ENCODE measurements at places on chromosomes 2 and 18.

DNA sequence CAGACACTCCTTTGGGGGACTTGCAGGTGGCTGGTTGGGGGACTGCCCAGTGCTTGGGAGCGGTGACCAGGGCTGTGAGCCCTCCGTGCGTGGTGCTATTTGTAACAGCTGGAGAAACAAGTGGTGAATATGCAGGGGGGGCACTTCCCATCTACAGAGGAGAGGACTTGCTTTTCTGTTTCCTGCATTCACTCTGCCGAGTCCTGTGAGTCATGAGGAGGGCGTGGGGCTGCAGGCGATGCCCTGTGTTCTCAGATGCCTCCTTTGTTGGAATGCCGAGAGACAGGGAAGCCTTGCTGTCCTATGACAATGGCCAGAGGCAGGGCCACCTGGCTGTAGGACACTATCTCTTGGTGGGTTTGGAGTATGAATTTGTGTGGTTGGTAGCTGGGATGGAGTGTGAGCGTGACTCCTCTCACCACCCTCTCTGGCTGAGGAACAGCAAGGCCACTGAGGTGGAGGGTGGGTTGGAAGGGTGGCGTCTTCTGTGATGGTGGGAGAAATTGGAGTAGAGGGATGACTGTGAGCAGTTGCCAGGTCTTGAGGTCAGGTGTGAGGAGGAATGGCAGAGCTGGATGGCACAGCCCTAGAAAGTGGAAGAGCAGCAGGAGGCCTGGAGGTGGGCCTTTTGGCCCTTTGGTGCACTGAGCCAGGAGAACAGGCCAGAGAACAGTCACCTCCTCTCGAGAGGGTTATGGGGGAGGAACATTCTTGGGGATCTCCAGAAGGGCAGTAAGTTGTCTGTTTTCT, 24.3 kb downstream of the FHOD3 start:
- DNase-seq: no peak

GRCh38 chr2:56179931-56180330, 3.9 kb upstream of the CCDC85A start:
- no peak for DNase-seq

DNA sequence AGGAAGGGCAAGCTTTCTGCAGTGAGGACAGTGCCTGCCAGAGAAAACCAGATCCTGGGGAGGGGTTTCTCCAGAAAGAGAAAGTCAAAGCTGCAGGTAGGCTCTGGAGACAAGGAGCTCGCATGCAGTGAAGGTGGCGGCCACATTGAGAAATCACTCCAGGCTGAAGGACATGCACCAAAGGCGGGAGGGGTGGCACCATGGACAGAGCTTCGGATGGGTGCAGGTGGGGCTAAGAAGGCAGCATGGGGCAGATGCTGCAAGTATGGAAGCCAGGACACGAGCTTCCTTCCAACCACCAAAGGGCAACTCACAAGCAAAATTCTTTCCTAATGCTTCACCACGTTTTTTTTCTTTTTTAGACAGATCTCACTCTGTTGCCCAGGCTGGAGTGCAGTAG, 104.4 kb upstream of the SLC35G4 start:
- DNase-seq: no peak

DNA sequence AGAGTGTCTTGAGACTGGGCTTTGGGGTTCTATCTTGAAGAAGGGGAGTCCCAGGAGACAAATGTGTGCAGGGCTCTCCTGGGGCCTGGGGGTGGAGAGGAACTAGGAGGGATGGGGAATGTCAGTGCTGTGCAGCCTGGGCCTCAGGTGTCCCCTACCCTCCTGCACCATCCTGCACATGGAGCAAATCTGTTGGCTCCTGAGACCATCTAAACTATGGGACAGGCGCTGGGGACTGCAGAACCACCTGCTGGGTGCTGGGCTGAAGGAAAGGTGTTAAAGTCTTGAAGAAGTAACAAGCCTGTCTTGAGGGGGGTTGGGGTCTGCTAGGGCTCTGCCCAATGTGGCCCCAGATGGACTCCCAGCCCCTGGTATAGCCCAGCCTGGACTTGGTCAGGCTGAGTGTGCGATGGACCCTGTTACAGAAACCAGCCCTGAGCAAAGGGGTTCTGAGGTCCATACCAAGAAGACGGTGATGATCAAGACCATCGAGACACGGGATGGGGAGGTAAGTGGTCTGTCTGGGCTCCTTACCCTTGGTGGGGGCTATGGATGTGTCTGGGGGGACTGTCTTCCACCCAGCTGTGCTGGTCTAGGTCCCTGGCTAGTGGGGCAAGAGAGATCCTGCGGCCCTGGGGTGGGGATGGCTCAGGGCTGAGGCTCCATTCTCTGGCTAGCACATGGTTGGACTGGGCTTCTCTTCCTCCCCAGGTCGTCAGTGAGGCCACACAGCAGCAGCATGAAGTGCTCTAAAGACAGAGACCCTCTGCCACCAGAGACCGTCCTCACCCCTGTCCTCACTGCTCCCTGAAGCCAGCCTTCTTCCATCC, 7.3 kb downstream of the DES start:
- DNase-seq: no peak

- DNase-seq: no peak
Measured at GRCh38 chr2:122062506-122062905, 307.1 kb downstream of the TSN start.

Data from Right ventricle myocardium inferior (tissue), 1 donor.